Calu3 (cell line): ENCODE measurements at places on chromosomes 12 and 14.

GRCh38 chr14:96363751-96364336 is 518 bp downstream of the GSKIP start:
- DNase-seq, result peak; percentile 17

DNA sequence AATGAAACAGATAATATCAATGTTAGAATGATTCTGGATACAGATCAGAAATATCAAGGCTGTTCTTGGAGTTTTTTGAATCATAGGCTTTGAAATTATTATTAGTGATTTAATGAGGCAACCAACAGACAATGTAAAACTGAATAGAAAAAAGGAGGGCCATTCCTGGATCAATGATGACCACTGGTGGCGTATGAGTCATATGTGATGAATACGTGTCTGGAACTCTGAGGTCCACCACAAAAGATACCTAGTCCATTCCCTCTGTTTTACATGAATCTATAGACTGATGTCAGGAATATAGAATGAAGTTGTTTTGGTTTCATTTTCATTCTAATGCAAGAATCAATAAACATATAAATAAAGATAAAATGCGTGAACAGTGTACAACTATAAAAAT is 78.3 kb upstream of the RTL1 start:
- DNase-seq, result no peak

DNA sequence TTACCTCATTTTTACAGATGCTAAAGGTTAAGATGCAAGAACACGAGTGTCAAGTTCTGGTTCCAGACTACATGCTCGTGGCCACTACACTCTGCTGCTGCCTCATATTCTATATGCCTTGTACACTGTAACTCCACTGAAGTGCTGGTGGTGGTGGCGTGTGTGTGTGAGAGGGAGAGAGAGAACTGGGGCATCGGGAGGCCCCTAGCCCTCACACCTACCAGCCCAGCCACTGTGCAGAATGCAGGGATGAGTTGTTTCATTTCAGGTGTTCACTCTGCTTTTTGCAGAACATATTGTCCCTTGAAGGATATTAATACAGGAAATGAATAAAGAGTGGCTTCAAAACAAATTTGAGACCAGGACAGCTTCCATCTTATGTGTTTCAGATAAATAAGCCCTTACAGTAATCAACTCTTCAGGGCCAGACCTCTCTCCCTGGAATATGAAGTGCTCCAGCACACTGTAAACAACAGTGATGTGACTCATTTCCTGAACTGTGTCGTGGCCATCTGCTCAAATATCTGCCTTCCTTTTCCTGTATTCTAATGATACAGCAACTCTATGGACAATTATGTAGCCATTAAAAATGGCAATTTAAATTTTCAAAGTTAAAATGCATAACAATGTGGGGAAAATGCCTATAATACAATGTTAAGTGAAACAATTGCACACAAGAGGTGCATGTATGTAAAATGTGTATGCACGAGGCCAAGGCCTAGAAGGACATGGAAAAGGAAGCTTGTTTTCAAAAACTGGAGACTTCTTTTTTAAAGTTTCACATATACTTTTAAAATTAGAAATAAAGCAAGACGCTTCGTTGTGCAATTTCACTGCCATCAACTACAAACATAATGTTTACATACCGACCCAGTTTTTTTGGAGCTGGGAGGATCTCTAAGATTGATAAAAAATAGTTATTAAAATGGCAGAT is 215.4 kb downstream of the PELI2 start:
- DNase-seq, result peak; percentile 10

DNA sequence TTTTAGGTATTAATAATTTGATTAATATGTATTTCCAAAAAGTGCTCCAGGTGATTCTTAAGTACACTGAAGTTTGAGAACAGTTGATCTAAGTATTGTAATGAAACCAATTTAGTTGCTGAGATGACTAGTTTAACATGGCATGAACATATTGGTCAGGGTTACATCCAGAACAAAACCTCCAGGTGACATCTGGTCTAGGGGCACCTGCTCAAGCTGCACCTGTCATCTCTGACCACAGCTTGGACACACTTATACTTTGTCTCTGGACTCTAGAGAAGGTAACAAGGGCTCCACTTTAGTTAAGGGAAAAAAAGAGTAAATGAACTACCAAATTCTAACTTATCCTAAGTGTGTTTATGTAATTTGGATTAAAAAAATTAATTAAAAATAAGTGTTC is 8.1 kb downstream of the ARID2 start:
- DNase-seq, result no peak

GRCh38 chr12:50251619-50252252 is 31.6 kb downstream of the LIMA1 start:
- DNase-seq, result no peak

DNA sequence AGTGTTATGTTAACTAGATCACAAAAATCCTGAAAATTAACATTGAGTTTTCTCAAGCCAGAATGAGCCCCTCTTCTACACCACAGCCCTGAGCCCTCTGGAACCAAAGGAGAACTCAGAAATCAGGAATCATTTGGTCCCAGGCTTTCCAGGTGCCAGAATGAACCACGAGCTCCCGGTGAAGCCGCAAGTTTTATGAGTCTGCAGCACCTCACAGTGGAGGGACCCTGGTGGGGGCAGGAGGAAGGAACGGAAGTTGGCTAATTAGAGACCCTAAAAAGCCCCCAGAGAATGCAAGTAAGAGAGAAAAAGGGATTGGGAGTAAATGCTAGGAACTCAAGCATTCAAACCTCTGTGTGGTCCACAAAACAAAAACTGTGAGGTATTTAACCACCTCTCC is 52.9 kb upstream of the BCL2L14 start:
- no peak for DNase-seq

- DNase-seq, result peak; percentile 99
These were observed at the start of gene PHLDA1 for GRCh38 chr12:76031414-76032042. Gene PHLDA1, minus strand, starts transcription at chr12:76031776.

DNA sequence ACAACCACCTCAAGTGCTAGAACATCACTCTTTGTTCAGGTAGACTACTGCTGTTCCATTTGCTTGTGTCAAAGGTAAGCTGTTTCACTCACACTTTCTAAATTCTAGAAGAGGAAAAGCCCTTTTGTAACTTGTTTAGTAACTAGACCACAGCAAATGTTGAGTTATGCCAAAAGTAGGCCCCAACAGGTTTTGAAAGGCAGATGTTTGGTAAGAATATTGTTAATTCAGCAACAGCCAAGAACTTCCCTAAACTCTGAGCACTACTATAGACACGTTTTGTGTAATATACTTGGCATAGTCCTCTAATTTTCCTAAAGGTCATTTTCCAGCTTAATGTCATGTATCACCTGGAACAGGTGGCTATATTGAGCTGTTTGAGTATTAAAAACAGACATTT is 79.0 kb downstream of the DCAF5 start:
- DNase-seq, result no peak

GRCh38 chr14:85295318-85295717 is 234.6 kb upstream of the FLRT2 start:
- no peak for DNase-seq

- DNase-seq, result no peak
These were observed 68.7 kb downstream of the RBM19 start for GRCh38 chr12:113897406-113897805.

DNA sequence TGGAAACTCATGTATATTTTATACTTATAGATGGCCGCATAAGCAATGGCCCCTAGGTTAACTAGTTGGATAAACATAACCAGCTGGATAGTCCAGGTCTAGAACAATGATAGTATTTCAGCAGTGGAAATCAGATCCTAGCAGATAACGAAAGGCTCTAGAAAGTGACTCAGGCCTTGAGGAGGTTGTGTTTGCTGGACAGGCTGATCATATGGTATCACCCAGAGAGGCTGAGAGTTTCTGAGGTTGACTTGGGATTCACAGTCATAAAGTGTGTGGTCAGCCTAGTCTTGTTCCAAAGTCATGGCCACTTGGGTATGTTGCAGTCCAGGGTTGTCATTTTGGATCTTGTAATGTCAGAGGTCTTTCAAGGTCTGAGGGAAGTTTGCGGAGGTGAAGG is 16.8 kb downstream of the FLVCR2 start:
- no peak for DNase-seq
